Stimulated activated CD8-positive, alpha-beta memory T cell treated with anti-CD3 and anti-CD28 coated beads, Interleukin-12 subunit alpha, Interleukin-12 subunit beta, amount 100 ng/mL, for 1 hour (primary cell): ENCODE measurements at places on chromosomes 12 and 14.

DNA sequence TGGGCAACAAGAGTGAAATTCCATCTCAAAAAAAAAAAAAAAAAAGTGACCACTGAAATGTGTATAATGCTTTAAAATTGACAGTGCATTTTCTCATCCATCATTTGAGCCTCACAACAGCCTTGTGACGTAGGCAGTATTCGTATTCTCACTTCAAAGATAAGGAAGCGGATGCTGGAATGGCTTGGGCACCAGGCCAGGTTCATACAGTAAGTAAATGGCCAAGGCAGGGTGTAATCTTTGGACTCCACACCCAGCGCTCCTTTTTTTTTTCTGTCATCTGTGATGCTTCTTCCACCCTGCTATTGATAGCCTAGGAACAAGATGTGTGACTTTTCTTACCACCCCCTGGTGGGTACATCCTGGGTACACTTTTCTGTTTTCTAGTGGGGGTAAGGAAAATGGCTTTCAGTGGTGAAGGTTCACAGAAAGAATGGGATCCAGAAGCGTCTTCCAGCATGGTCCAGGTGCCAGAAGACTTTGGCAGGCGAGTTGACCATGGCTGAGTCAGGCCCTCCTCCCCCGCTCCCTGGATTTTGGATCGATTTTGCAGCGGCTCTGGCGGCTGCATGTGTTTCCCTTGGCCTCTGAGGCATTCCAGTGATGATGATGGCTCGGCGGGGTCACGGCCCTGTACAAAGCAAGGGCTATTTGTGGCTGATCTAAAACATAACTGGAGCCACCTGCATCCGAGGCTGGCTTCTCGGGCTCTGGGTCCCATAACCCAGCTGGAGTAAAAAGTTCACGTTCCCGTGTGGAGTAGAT is 110.6 kb downstream of the CACNA1C start:
- DNase-seq: no peak

DNA sequence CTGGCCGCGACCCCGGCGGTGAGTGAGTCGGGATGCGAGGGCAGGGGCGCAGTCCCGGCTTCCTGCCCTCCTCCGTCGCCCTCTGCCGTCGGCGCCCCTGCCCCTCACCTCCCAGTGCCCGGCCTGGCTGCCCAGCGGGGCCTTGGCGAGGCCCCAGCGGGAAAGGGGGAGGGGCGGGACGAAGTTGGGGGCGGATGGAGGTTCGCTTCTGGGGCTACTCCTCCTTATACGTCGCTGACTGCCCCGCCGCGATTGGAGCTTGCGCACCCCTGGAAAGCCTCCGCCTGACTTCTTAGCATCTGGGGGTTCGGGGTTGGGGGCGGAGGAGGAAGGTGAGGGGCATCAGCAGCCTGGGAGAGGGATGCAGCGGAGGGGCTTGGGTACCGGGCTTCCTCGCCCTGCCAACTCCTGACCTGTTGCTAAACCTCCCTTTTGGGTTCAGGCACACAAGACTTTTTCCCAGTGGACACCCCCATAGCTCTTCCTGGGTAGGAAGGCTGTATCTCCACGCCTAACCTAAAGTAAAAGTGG is 406 bp downstream of the TMEM263 start:
- peak; percentile 29 for DNase-seq

DNA sequence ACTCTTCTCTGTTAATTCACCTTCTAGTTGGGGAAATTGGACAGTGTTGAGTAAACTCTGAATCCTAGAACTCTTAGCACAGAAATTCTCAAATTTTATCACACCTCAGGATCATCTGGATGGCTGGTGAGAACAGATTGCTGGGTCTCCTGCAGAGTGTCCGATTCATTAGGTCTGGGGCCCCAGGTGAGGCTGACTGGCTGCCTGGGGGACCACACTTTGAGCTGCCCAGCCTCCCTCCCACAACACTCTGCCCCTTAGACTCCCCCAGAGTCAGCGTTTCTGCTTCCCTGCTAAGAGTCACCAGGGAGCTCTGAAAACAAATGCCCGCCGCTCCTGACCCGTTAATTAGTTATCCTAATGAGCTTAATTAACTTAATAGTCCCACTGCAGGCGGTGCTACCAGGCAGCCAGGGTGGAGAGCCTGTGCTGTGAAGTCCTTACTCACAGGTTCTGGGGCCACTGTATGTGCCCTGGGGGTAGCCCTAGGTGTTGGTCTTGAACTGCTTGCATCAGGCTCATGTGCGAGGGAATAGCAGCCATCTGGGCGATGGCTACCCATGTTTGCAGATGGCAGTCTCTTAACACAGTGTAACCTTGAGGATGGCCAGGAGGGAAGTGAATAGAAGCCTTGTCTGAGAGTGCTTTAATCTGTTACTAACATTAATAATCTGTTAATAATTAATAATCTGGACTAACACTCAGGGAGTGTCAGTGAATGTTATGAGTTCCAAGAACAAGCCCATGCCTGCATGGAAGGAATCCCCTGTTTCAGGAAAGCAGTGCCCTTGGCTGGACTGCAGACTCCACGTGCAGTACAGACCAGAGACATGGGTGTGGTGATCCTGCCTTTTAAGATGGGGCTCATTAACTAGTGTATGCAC is 35.6 kb downstream of the AACS start:
- no peak for DNase-seq

GRCh38 chr12:3511760-3512159 is 20.8 kb downstream of the PRMT8 start:
- no peak for DNase-seq

- no peak for DNase-seq
Measured at GRCh38 chr12:14962797-14963196, 1.4 kb upstream of the ARHGDIB start.
